Natural killer cell (primary cell): ENCODE measurements at places on chromosomes 2 and 18.

DNA sequence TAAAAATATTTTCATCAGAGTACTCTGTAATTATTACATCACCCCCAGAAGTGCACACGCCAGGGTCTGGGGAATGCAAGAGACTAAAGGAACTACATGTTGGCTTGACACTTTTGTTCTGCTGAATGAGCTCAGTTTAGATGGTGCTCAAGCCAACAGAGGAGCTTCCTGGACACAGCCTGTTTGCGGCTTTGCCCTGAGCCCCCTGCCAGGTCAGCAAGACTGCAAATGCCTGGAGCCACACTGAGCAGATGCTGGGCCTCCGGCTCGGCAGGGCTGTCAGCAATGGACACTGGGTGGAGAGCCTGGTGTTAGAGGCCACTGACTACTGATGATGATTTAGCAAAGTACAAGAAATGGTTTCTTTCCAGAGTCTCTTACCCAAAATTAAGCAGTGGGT, 31.9 kb downstream of the PTPN18 start:
- H3K27ac ChIP-seq = no peak overlapping the region
- DNase-seq = no peak
- no peak overlapping the region for H3K4me3 ChIP-seq
- H3K4me1 ChIP-seq = peaks cover 24% of the 10 kb centered on the region

DNA sequence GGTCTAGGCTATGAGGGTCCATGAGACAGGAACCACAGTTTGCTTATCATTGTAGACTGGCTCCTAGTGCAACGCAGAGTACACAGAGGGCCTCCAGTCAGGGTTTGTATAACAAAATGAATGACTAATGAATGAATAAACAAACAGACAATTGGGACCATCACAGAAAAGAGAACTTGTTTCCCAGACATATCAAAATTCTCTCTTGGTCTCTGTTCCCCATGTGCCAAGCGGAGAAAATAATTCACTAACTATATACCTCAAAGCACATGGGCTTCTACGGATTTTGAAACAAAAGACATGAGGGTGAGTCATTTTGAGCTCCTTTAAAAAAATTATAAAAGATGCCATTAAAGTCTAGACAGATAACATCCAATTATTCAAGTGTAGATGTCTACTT, 28.0 kb downstream of the INO80C start:
- no peaks in the 10 kb centered on the region for H3K36me3 ChIP-seq
- H3K27me3 ChIP-seq = no peaks in the 10 kb centered on the region
- no peak for DNase-seq

DNA sequence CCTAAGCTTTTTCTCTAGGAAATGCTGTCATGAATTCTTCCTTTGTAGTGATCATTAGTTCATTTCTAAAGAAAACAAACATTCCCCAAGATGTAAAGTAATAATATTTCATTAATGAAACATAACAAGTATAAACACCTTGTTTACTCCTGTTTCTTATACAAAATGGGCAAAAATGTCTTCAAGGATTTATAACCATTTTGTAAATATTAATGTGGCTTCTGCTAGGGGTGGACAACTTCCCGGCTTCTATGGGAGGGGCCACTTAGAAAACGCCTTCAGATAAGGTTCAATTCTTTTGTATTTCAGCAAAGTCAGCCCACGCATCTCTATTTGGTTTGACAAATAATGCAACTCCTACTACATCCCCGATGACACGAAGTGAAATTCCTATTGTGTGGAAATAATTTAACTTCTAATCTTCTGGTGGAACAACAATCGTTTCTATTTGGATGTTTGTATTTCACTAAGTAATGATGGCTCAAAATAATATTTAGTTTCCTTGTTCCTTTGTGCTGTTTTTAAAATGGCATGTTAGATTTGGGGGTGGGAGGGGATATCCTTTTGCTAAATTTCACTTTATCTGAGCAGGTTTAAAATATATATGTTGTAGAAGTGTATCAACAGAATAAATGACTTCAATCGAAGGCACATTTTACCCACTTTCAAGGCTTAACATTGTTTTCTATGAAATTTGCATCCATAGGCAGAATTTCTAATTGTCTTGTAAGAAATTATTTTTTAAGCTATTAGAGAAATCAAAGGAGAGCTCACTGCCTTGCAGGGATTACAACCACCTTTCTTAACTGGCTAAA, 14.7 kb upstream of the HOXD1 start:
- no peaks in the 10 kb centered on the region for H3K36me3 ChIP-seq
- DNase-seq = no peak
- no peaks in the 10 kb centered on the region for H3K4me1 ChIP-seq
- H3K27ac ChIP-seq = no peak overlapping the region

- H3K27me3 ChIP-seq = no peaks in the 10 kb centered on the region
- no peak overlapping the region for H3K4me3 ChIP-seq
- DNase-seq = no peak
- H3K36me3 ChIP-seq = no peaks in the 10 kb centered on the region
These were observed 37.8 kb upstream of the ASAP2 start for GRCh38 chr2:9168821-9169221.

DNA sequence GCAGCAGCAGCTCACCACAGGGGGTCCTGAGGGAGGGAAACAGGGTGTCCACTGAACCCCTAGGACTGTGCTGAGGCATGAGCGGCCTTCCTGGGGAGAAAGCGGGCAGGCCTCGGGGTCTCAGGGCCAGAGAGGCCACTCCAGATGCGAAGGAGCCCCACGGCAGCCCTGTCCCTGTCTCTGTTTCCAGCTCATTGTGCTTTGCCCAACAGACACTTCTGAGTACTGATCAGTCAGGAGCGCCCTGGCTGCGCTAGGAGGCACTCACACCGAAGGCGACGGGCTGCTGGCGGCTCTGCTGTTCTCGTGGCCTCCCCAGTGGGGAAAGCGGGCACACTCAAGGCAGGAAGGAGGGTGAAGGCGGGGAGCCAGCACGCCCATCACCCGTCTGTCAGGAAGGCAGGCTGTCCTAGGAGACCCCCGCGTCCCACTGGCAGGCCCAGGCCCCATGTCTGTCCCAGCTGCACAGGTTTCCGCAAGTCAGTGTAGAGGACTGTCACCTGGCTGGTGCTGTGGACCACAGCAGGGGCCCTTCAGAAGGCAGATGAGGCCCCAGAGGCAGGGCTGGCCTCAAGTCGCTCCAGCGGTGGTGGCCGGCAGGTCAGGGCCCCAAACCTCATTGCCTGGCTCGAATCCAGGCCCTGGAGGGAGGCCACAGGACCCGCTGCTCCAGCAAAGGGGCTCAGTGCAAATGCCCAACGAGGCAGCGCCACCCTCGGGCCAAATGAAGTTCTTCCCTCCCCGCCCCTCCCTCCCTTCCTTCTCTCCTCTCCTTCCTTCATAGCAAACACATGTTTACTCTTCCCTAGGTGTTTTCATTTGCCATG, 6.8 kb downstream of the ESPNL start:
- no peak for DNase-seq
- H3K27ac ChIP-seq = no peak overlapping the region
- peaks cover 24% of the 10 kb centered on the region for H3K4me1 ChIP-seq
- no peaks in the 10 kb centered on the region for H3K36me3 ChIP-seq

- no peaks in the 10 kb centered on the region for H3K4me1 ChIP-seq
- DNase-seq = no peak
- no peaks in the 10 kb centered on the region for H3K27me3 ChIP-seq
- no peak overlapping the region for H3K4me3 ChIP-seq
- peaks cover 42% of the 10 kb centered on the region for H3K36me3 ChIP-seq
These were observed 23.1 kb downstream of the DDX1 start for GRCh38 chr2:15614545-15615300.
